ENCODE measurements at places on chromosomes 2 and 18. TPM values are rescaled to one million over a fixed set of nuclear protein-coding genes. Genes with fewer than 3 reads are reported as not detected.

DNA sequence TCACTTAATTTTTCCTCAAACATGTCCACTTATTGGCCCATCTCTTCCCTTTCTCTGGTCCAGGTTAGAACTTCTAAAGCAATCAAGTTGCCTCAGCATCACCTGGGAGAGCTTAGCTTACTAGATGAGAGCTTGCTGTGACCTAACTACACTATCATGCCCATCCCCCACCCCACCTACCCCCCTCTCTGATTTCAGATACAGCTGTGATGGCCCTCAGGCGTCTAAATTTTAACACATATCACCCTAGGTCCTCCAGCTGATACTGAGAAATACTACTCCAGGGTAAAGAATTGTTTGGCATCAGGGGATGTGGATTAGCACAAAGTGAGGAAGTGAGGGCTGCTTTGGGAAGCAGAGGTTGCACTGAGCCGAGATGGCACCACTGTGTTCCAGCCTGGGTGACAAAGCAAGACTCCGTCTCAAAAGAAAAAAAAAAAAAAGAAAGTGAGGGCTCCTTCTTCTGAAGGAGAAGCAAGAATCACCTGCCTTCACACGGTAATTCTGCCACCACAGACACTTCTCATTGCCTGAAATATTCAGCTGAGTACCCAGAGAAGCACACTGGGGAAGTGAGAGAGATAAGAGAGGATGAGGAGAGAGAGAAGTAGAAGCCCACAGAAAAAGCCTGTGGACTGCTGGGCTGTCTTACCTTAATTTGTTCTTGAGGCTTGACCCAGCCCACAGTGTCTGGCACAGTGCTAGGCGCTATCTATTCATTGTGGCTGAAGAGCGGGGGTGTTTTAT, 263.4 kb downstream of the ASXL3 start:
- no peaks in the 10 kb centered on the region for H3K27me3 ChIP-seq
- H3K4me3 ChIP-seq: no peak overlapping the region
- H3K27ac ChIP-seq: no peak overlapping the region
- no peak for DNase-seq
- no peaks in the 10 kb centered on the region for H3K36me3 ChIP-seq

GRCh38 chr2:27710640-27711430, 47.1 kb downstream of the SLC4A1AP start:
- H3K27ac ChIP-seq: no peak overlapping the region
- H3K4me1 ChIP-seq: peaks cover 7% of the 10 kb centered on the region
- no peaks in the 10 kb centered on the region for H3K36me3 ChIP-seq
- H3K27me3 ChIP-seq: peaks cover 1% of the 10 kb centered on the region

DNA sequence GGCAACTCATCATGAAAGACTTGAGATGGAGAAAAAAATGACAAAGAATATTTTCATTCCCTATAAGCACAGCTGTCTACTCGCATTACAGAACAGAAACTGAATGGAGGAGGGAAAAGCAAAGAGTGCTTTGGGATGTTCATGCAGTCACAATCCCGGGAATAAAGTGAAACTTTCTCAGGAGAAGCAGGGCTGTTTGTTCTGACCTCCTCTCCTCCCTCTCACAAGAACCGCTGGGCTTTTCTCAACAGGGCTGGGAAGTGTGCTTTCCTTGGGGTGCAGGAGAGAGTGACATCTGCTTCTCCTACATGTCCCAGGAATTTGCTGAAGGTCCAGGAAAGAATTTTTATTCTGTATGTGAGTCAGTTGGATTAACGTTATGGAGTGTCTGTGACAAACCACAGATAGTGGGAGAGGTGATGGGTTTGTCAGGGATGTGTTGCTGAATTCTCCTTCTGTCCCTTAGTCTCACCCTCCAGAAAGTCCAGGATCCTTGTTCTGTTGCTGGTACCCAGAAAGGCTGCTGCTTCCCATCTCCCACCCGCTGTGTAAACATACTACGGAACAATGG, 125.6 kb downstream of the HRH4 start:
- no peaks in the 10 kb centered on the region for H3K4me1 ChIP-seq
- no peak for DNase-seq
- peaks cover 7% of the 10 kb centered on the region for H3K27me3 ChIP-seq
- H3K36me3 ChIP-seq: no peaks in the 10 kb centered on the region

GRCh38 chr2:199490049-199490448, 32.3 kb upstream of the SATB2 start:
- no peaks in the 10 kb centered on the region for H3K36me3 ChIP-seq
- H3K4me3 ChIP-seq: no peak overlapping the region
- DNase-seq: no peak
- H3K27me3 ChIP-seq: peaks cover 7% of the 10 kb centered on the region
- no peak overlapping the region for H3K27ac ChIP-seq
- no peaks in the 10 kb centered on the region for H3K4me1 ChIP-seq

DNA sequence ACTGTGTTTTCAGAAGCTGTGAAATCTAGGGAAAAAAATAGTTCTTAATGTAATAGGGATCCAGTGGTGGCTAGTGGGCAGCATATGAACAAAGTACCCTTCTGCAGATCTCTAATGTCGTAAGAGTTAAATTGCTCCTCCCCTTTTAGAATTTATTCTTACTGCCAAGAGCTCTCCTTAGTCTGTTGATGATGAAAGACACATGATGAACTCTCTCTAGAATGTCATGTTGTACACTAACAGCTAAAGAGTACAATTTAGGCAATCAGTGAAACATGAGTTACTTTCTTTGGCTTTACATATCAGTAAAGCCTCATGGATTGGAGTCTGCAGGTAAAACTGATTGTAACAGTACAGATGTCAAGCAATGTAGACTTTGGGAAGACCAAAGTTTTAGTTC, 84.2 kb downstream of the SLC39A10 start:
- no peak overlapping the region for H3K4me3 ChIP-seq
- no peaks in the 10 kb centered on the region for H3K27me3 ChIP-seq
- H3K4me1 ChIP-seq: no peaks in the 10 kb centered on the region
- DNase-seq: no peak
- H3K36me3 ChIP-seq: peaks cover 27% of the 10 kb centered on the region
- no peak overlapping the region for H3K27ac ChIP-seq

GRCh38 chr2:205387350-205388055, 294.8 kb upstream of the NRP2 start:
- DNase-seq: no peak
- no peak overlapping the region for H3K4me3 ChIP-seq
- H3K27me3 ChIP-seq: peaks cover 9% of the 10 kb centered on the region
- no peaks in the 10 kb centered on the region for H3K36me3 ChIP-seq

Gene SERPINB2
- total RNA-seq: not detected

DNA sequence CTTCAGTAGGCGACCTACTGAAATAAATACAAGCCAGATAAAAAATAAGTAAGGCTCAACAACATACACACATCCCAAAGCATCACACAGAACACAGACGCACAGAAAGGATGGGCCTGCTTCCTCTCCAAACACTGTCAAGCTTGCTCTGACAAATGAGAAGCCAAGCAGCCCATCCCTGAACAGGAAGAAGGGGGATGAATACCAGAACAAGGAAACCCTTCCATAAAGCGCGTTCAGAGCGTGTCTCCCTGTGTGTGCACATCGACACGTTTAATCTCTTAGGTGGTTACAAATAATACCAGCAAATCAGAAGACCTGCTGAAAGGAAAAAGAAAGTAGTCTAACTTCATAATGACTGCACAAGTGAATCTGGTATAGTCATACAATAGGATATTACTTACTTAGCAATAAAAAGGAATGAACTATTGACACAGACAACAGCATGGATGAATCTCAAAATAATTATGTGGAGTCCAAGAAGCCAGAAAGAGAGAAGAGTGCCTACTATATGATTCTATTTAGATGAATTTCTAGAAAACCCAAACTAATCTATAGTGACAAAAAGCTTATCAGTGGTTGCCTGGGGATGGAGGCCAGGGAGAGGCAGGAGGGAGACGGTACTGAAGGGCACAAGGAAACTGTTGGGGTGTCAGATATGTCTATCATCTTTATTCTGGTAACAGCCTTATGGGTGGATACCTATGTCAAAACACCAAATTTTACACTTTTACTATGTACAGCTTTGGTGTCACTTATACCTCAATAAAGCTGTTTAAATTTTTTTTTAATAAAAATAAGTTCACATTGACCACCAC, 26.8 kb downstream of the MBOAT2 start:
- H3K27me3 ChIP-seq: peaks cover 2% of the 10 kb centered on the region
- no peak overlapping the region for H3K4me3 ChIP-seq
- no peak for DNase-seq
- H3K4me1 ChIP-seq: no peaks in the 10 kb centered on the region
- no peak overlapping the region for H3K27ac ChIP-seq

Gene GPBAR1
- total RNA-seq: 1.2 TPM

Gene DAW1
- not detected for total RNA-seq

Measured in activated CD4-positive, alpha-beta T cell treated with anti-CD3 and anti-CD28 coated beads, Interleukin-2, amount 10 ng/mL, durations not matched to agents 7 days and 5 days (primary cell).